ENCODE measurements at places on chromosomes 2 and 18. TPM values are rescaled to one million over a fixed set of nuclear protein-coding genes. Genes with fewer than 3 reads are reported as not detected.
A peak's percentile ranks its signal among the peaks of the same experiment; 100 is the strongest.

DNA sequence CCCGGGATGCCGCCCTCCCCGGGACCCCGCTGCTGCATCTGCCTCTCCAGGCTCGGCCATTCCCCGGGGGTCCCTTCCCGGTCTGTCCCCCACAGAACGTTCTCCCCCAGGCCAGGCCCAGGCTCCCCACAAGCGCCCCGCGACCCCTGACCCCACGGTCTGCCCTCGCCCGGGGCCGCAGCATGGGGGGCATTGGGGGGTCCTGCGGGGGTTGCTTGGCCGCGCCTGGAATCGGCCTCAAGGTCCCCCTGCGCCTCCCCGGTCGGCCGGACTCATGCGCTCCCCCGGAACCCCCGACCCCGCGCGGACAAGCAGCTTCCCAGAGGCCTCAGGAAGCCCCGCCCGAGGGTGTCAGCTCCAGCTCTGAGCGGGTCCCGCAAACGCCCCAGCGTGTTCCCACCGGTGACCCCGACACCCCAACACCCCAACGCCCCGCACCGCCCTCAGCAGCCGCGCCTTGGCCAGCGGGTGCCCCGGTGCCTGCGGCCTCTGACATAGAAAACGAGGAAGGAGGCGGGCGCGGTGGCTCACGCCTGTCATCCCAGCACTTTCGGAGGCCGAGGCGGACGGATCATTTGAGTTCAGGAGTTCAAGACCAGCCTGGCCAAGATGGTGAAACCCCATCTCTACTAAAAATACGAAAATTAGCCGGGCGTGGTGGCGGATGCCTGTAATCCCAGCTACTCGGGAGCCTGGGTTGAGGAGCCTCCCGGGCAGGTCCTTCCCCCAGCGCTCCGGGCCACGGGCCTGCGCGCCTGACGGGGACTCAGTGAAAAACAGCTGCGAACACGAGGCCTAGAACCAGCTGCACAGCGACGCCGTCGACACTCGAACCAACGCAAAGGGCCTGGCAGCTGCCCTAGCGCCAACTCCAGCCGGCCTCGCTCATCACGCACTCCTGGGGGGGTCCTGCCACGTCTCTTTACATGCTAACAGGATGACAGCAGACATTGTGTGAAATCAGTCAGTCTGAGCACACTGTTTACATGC, 61.8 kb upstream of the CTDP1 start:
- DNase-seq = no peak

DNA sequence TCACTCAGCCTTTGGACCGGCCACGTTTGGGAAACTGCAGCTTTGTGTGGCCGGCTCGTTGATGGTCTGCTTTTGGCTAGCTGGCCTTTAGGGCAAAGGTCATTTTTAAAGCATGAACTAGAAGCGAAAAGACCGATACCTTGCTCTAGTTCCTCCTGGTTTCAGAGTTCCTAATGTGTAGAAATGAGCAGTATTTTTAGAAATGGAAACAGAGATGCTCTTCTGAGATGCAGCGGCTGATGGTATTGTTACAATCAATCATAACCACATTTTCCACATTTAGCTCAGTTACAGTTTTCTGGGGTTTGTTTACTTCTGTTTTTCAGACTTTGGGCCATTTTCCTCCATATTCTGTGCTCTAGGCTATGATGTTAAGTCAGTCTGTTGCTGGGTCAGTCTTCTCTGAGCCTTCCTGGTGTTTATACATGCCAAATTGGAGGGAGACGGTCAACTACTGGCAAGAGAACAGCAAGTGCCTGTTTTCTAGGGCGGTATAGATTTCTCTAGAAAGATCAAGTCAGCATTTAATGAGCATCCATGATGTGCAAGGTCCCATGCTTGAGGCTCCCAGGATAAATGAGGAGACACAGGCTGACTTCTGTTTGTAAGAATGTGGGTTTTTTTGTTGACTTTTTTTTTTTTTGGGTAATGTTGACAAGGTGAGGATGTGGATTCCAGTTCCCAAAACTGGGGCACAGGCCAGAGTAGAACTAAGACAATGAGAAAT, 28.0 kb downstream of the RNF144A start:
- DNase-seq = no peak

- no peak for DNase-seq
These were observed 162.7 kb downstream of the PPP1R1C start for GRCh38 chr2:182148344-182148743.

GRCh38 chr2:205767617-205768016, 85.3 kb downstream of the NRP2 start:
- no peak for DNase-seq

Gene COLEC11
- total RNA-seq = not detected

GRCh38 chr2:120310136-120310535, 35.8 kb upstream of the INHBB start:
- DNase-seq = no peak

GRCh38 chr2:28080911-28081310, 190.4 kb downstream of the BABAM2 start:
- DNase-seq = peak; percentile 67

GRCh38 chr18:62939926-62940325, 224.6 kb downstream of the PHLPP1 start:
- DNase-seq = no peak

Gene FOXD4L1
- not detected for total RNA-seq

DNA sequence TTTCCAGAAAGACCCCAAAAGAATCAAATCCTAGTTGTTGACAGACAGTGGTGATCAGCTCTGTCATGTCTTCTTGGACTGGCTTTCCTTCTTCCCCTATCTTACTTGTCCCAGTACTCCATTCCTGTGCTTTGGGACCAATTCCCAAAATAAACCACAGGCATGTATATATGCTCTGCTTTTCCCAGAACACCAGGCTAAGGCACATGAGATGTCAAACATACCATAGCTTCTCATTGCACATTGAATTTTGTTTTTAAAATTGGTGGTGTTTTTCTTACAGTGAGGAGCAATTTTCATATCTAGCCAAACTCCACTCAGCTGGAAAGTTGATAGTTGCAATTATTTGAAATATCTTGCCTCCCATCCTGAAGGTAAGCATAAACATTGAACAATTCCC, 88.9 kb upstream of the RGPD4 start:
- no peak for DNase-seq

GRCh38 chr2:106686814-106687213, 199.2 kb downstream of the ST6GAL2 start:
- DNase-seq = no peak

DNA sequence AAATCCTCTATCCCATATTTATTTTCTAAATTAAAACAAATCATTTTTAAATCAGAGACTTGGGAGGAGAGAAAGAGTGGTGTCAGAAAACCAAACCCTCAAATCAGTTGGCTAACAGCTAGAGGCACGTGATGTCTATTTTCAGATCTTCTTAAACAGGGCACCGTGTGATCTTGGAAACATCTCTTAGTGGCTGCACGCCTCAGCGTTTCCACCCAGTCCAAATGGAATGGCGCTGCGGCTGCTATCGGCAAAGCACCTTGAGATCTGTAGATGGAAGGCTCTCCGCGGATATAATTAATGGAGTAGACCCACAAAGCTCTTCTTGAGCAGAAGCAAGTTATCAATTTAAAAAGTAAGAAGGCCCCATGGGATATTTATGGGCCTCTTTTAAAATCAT, 50.0 kb downstream of the NRP2 start:
- no peak for DNase-seq

- no peak for DNase-seq
These were observed 2.8 kb upstream of the KLHL14 start for GRCh38 chr18:32775628-32776027.

DNA sequence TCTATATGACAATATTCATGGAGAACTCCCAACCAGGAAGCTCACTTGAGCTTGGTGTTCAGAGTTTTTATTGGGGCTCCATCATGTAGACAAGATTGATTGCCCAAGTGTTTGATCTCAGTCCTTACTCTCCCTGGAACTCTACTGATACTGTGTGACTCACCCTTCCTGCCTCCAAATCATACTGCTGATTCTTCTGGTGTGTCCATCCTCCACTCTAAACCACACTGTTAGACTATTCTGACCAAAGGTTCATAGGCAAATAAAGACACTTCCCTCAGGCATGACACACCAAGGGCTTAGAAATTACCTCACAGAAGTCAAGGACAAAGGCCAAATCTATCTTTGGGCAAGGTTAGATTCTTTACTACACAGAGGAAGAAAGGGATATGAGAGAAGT, 107.9 kb upstream of the CDH20 start:
- DNase-seq = no peak

DNA sequence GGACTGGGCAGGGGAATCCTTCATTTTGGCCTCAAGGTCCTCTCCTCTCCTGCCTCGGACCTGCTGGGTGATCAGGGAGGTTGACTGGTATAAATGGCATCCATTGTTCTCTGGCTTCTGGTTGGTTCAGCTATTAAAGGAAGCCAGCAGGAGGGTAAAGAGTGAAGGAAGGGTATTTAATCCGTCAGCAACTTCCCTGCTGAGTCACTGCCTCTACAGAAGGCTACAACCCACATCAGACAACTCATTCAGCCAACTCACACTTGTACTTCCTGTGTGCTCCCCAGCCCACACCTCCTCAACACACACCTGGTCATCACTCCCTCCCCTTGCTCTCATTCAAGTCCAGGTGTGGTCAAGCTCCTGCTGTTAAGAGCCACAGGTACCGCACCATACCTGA, 68.3 kb upstream of the MRPS9 start:
- DNase-seq = no peak

Gene IL36RN
- not detected for total RNA-seq

- no peak for DNase-seq
These were observed 3.3 kb upstream of the ACTR3 start for GRCh38 chr2:113886479-113887008.

Gene FBXO41
- 0.29 TPM for total RNA-seq

- DNase-seq = no peak
These were observed 284.6 kb upstream of the CCDC68 start for GRCh38 chr18:55243857-55244256.

DNA sequence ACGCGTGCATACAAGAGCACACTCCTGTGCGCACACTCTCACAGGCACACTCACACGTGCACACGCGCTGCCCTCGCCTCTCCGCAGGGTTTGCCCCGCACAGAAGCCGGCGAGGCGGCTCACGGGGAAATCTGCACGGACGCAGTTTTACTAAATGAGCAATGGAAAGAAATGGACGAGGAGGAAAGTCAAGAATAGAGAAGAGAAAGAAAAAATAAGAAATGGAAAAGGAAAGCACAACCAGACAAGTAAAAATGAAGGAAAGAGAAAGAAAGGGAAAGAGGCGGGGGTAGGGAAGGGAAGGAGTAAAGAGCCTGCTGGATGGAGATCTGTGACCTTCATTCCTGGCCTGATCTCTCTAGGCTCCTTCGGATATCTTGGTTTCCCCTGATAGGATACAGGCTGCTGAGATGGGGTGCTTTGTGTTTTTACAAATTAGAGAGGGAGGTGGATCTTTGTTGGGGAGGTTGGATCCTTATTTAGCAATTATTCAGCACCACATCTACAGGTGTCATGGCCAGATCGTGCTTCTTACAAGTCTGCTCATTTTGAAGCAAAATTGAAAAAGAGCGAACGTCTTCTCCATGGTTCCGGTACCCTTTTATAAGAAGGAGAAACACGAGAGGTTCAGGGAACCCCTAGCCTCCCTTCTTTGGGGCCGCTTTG, 693 bp upstream of the LRP2 start:
- DNase-seq = no peak

Gene SNRNP27
- total RNA-seq = 8.2 TPM

DNA sequence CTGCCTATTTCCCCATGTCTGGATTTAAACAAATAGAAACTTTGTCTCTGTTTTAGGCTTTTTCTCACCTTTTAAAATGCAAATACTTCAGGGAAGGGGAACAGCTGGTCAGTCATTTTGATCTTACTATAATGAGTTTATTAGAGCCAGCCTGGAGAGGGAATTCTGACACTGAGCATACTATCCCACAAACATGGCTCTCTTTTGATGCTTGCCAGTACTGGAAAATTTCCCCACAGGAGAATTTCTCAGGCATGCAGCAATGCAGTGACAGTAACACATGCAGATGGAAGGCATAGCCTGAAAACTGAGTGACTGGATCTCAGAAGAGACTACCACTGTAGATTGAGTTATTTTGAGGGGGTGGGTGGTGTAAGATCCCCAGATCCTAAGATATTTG, 974.3 kb upstream of the CELF4 start:
- no peak for DNase-seq

- DNase-seq = no peak
These were observed 64.8 kb upstream of the MCFD2 start for GRCh38 chr2:46980366-46980765.

DNA sequence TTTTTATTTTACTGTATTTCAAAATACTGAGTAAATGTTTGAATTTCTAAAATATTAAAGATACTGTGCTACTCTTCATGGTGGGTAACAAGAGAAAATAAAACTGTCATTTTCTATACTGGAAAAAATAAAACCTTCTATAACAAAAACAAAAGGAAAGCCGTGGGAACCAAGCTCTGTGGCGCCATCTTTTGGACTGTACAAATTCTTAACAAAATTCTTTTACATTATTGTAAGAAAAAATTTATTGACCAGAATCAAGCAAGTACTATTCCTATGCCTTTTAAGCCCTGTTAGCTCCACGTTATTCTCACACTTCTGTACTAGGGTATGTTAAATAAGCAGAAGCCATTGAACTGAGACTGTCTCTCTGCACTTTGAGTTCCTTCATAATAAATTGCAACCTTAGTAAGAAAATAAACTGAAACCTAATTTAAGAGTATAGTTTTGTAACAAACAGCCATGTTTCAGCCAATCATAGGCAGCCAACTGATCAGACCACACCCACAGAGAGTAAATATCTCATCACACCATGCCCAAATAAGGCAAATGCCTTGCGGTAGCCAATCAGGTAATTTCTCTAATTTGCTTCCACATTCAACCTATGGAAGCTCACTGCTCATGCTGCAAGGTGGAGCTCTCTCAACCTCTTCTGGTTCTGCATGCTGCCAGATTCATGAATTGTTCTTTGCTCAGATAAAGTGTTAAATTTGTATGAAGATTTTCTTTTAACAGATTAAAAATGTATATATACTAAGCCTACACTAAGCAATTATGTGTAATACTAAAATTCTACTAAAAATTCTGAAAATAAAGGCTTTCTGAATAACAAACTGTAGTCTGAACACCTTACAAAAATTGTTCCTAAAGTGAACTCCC, 42.2 kb downstream of the HIBCH start:
- no peak for DNase-seq

GRCh38 chr2:67038195-67038594, 358.9 kb upstream of the ETAA1 start:
- DNase-seq = no peak

- no peak for DNase-seq
These were observed 427.0 kb upstream of the TNP1 start for GRCh38 chr2:217286833-217287232.

Gene HK2
- 1.0 TPM for total RNA-seq

GRCh38 chr2:119225105-119225865, 1.7 kb downstream of the STEAP3 start:
- DNase-seq = no peak

Data from uterus (tissue), 4 donors.